Stimulated activated CD4-positive, alpha-beta T cell treated with anti-CD3 and anti-CD28 coated beads, Interleukin-15, amount 100 ng/mL, for 1 hour (primary cell): ENCODE measurements at places on chromosomes 1 and 21.

- no peak for DNase-seq
Observed at GRCh38 chr1:165858364-165858823, 31.0 kb downstream of the UCK2 start.

DNA sequence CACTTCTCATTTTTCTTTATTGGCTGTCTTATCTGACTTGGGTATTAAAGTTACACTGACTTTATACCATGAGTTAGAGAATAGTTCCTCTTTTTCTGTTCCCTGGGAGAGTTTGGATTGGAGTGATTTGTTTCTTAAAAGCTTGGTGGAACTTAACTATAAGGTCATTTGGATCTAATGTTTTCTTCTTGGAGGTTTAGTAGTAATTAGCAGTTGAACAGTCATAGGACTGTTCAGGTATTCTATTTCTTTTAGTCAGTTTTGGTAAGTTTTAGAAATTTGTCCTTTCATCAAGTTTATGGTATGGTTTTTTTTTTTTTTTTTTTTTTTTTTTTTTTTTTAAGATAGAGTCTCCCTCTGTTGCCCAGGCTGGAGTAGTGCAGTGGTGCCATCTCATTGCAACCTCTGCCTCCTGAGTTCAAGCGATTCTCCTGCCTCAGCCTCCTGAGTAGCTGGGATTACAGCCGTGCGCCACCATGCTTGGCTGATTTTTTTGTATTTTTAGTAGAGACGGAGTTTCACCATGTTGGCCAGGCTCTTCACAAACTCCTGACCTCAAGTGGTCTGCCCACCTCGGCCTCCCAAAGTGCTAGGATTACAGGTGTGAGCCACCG is 6.3 kb downstream of the TTC3 start:
- no peak for DNase-seq

- no peak for DNase-seq
Observed at GRCh38 chr1:194865383-194865782, 1679.0 kb upstream of the B3GALT2 start.

DNA sequence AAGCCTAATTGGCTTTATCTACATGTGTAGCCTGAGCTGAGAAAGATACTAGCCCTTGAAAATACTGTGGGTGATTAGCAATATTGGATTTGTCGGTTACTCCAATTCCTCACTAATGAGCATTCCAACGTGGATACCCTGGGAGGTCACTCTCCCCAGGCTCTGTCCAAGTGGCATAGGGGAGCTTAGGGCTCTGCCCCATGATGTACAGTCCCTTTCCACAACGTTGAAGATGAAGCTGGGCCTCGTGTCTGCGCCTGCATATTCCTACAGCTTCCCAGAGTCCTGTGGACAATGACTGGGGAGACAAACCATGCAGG is 2.6 kb downstream of the RCC1 start:
- no peak for DNase-seq

DNA sequence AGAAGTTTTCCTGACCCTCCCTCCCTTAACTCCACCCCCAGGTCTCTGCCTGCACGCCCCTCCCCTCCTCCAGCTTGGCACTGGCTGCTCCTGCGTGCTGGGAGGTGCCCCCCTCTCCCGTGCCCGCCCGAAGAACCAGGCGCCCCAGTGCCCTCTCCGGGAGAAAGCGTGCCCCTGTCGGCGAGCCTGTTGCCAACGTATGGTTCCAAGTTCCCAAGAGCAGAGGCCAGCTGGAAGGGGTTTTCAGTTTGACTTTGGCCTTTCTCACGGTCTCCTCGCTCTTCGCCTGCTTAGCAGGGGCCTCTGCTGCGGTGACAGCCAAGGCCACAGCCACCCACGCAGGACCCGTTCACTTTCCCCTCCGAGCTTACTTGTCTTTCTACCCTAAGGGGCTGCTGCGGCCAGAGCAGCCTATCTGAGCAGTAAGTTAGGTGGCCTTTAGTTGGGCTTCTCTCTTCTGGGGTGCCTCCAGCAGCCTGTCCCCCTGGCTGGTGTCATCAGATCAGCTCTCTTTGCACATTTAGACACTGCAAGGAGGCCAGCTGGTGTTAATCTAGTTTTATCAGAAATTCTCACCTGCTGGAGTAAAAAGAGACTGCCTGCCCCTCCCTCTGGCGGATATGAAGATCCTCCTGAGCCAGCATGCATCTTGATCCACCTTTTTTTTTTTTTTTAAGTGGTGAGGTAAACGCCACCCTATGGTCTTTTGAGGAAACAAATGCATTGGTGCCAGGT is 1.5 kb downstream of the STUM start:
- DNase-seq = no peak

- no peak for DNase-seq
Observed at GRCh38 chr1:51515982-51516648, 3.0 kb downstream of the EPS15 start.

DNA sequence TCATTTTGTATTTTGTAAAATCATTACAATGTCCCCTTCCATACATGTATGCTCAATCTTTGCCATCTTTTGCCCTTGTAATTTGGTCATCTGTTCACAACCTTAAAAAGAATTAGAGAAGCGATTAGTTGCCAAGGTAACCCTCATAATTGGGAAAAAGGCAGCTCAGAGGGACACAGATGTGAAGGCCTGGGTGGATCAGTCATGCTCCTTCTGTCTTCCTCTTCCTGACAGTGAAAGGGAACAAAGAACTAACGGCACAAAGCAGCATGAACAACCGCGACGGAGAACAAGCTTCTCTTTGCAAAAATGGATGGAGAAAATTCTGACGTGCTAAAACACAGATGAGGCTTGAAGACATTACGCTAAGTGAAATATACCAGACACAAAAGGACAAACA is 78.7 kb upstream of the COG2 start:
- DNase-seq = no peak

- no peak for DNase-seq
Observed at GRCh38 chr1:93614986-93615581, 66.6 kb downstream of the BCAR3 start.

GRCh38 chr1:172970186-172970585 is 80.6 kb downstream of the TNFSF18 start:
- DNase-seq = no peak

GRCh38 chr1:109477821-109478220 is 5.9 kb upstream of the ATXN7L2 start:
- DNase-seq = no peak

DNA sequence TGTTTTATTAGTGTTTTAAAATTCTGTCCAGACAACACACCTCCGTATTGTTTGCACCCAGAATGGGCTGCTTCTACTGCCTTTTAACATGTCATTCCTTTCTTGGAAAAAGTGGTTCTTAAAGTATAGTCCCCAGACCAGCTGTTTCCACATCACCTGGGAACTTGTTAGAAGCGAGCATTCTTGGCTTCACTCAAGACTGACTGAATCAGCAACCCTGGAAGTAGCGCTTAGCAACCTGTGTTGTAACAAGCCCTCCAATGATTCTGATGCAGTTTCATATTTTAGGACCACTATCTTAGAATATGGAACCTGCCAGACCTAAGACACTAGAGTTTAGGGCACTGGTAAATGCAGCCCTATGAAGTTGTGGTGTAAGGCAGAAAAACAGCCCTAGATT is 6.0 kb upstream of the PPIE start:
- DNase-seq = no peak

DNA sequence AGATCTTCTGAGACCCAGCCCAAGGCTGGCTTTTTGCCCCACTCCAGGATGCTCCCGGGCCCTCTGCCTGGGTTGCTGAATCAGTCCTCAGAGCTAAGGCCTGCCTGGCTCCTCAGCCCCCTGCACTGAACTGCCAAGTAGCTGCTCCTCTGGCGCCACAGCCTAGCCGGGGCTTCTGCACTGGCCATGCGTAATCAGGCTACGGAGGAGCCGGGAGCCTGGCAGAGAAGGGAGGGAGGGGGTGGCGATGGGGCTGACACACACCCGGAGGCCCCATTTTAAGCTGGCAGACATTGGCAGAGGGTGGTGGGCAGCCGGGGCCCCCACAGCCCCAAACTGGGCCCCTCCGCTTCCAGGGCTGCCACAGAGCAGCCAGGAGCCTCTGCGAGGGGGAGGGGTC is 38.7 kb downstream of the ALPL start:
- no peak for DNase-seq

GRCh38 chr1:51302270-51302669 is 28.1 kb downstream of the TTC39A start:
- DNase-seq = no peak

DNA sequence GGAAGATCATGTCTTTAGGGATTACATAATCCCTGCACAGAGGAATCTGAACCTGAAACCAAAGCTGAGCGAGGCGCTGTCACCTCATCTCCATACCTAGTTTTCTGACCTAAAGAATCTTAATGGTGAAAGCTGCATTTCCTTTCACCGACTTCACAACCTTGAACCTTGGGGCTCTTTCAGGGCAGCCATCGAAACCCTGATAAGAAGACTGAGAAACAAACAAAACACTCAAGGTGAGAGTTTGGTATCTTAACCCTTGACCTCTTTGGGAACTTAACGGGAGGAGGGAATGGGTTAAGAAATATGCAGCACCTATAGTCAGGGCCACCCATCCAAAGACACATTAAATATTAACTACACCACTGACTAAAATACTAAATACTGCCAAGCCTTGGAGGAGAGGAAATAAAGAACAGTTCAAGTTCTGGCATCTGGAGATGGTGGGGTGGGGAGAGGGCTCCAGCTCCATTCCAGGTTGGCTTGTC is 2.0 kb downstream of the C1orf116 start:
- no peak for DNase-seq

GRCh38 chr1:9294910-9295636 is 2.4 kb downstream of the SPSB1 start:
- DNase-seq = no peak

GRCh38 chr1:50720457-50721053 is 239.5 kb downstream of the FAF1 start:
- DNase-seq = no peak

- no peak for DNase-seq
Observed at GRCh38 chr1:217577336-217577735, 53.6 kb downstream of the GPATCH2 start.
